ENCODE measurements at places on chromosomes 12 and 14.

- DNase-seq = no peak
These were observed 117.7 kb upstream of the MYL2 start for GRCh38 chr12:111038077-111038476.

DNA sequence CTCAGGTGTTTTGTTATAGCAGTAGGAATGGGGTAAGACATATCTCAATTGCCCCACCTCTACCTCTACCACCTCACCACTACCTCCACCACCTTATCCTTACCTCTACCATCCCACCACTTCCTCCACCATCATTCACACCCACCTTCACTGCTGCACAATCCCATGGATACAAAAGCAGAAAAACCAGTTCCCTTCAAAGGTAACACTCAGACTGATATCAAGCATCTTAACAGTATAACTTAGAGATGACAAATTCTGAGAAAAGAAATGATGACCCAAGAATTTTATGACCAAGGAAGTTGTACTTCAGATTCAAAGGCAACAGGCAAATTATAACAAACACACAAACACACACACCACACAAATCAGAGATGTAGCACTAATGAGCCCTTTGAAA, 189.4 kb downstream of the NUAK1 start:
- no peak for DNase-seq

DNA sequence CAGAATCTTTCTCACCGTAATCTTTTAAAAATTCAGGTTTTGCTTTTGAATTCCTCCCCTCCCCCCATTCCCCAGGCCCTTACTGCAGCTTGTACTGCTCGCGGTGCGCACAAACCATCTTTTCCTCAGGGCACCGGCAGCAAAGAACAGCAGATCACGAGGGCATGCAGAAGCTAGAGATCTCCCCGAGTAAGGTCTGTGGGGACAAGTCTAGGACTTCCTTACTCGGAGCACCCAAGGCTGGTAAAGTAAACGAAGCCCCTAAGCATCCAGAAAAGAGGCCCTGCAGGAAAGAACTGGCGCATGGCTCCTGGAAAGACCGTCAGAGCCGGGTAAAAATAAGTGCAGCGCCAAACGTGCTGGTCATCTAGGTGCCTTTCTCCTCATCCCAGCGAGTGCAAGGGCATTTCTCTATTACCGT, 727 bp downstream of the LDHB start:
- DNase-seq = peak; percentile 53

DNA sequence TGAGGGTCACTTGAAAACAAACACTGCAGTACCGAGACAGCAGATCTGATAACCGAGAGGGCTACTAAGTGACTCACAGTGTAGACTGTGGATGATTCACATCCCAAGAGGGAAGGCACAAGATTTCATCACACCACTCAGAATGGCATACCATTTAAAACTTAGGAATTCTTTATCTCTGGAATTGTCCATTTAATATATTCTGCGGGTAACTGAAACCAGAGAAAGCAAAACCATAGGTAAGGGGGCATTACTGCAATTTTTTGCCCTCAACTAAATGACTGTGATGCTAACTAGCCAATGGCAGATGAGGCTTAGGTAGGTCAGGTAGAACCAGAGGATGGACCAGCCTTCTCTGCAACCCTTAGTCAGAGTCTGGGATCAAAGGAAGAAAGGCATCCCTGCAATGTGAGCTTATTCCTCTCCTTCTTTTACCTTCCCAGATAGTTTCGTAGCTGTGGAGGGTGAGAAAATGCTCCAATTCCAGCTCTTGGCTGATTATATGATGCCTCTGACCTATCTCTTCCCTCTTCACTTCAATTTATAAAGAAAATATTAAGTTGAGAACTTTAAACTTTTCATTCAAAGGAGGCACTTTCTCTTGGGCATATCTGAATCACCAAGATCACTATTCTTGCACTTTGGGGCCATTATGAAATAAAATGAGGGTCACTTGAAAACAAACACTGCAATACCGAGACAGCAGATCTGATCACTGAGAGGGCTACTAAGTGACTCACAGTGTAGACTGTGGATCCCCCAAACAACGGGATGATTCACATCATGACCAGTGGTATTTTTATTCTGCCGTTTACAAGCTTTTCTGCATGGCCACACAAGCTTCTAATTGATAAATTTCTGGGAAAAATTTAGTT, 6.8 kb downstream of the ART4 start:
- DNase-seq = no peak

DNA sequence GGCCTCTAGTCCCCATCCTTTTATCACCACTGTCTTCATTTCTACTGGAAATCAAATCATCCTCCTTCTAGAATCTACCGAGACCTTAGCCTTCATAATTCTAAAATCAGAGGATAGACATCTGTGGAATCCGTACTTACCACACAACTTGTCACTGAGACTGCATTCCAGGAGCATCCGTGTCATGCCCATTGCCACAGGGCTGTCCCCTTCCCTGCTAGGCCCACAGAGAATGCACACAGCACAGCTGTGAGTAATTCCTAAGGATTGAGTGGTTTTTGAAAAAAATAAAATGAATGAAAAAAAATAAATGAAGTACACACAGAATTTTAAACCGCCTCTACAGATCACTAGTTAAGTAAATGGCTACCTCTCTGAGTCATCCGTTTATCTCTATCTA, 21.0 kb upstream of the MAGOHB start:
- DNase-seq = no peak

DNA sequence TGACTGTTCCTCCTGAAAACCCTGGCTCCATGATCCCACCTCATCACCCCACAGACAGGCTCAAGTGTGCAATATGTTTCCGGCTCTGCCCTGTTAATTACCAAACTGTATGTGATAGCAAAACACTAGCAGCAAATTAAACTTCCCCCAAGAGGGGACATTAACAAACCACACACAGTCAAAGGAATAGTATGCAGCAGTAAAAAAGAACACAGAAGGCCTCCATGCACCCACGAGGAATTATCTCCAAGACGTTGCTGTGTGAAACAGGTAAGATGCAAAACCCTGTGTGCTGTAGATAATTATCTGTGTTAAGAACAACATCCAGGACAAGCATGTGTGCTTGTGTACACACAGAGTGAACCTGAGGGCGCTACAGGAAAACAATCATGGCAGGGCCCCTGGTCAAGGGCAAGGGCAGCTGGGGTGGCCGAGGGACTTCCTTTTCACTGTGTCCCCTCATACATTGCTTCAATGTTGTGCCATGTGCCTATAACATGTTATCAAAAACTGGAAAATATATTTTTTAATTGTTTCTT, 35.8 kb downstream of the ITPK1 start:
- no peak for DNase-seq

DNA sequence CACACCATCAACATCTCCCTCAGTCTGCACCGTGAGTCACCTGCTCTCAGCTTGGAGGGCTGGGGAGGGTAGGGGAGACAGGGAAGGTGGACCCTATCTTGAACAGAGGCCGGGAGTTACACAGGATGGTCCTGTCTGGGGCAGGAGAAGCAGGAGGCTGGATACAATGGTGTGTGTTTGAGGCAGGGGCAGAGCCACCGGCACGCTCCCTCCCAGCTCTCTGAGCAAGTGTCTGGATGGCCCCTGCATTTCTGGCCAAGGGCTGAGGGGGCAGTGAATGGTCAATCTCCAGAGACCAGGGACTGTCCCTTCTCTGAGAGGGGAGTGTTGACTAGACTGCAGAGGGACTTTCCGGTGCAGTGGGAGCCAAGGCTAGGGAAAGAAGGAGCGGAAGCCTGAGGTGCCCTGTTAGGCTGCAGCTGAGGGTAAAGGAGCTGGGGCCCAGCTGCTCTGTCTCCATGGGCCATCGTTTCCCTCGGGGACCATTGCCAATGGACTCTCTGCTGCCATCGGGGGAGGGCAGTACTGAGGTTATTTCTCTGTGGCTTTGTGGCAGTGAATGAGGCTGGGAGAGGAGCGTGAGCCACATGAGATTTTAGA, 1.9 kb downstream of the LRP1-AS start:
- no peak for DNase-seq

DNA sequence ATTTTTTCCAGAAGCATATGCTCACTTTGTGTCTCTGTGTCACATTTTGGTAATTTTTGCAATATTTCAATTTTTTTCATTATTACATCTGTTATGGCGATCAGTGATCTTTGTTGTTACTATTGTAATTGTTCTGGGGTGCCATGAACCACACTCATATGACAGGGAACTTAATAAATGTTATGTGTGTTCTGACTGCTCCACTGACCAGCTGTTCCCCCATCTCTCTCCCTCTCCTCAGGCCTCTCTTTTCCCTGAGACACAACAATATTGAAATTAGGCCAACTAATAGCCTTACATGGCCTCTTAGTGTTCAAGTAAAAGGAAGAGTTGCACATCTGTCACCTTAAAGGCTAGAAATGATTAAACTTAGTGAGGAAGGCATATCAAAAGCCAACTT, 46.0 kb downstream of the SCN8A start:
- DNase-seq = no peak

DNA sequence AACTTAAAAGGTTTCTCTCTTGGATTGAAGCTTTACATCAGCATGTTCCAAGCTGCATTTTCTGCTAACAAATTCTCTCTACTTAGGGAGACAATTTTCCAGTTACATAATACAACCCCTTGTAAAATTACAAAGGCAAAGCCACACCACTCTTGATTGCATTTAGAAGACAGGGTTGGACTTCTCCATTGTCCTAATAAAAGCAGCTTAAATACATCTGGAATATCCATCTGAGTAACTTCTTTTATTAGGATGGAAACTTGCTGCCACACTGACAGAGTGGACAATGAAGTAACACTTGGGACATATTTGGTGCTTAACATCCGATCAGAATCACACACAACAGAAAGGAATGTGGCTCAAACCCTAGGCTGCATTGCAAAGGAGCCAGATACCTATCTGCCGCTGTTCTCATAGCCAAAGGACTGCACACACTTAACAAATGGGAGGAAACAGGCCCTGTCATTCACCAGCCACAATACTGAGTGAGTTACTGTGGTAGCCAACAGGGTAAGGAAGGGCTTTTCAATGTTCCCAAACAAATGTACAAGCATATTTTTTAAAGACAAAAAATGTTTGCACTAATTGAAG, 157.2 kb downstream of the PAX9 start:
- no peak for DNase-seq

GRCh38 chr14:92316937-92317336, 6.0 kb upstream of the SLC24A4 start:
- peak; percentile 47 for DNase-seq

GRCh38 chr14:56794557-56795283, 15.6 kb downstream of the OTX2 start:
- DNase-seq = no peak

- DNase-seq = no peak
These were observed 20.2 kb upstream of the DUSP16 start for GRCh38 chr12:12582895-12583303.

DNA sequence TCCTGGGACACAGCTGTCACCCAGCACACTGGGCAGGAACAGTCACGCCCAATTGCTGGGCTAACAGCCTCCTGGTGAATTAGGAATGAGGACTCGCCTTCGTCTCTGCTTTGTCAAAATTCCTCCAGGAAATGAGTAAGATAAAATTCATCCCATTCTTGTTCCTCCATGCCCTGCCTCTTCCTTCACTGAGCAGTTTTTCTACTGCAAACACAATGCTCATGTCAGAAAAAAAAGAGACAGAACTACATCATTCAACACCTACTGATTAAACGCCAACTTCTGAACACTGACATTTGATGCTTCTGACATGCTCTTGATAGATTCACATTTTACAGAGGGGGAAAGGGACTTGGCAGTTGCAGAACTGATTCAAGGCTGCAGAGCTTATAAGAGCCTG, 37.5 kb upstream of the DTX1 start:
- DNase-seq = no peak

DNA sequence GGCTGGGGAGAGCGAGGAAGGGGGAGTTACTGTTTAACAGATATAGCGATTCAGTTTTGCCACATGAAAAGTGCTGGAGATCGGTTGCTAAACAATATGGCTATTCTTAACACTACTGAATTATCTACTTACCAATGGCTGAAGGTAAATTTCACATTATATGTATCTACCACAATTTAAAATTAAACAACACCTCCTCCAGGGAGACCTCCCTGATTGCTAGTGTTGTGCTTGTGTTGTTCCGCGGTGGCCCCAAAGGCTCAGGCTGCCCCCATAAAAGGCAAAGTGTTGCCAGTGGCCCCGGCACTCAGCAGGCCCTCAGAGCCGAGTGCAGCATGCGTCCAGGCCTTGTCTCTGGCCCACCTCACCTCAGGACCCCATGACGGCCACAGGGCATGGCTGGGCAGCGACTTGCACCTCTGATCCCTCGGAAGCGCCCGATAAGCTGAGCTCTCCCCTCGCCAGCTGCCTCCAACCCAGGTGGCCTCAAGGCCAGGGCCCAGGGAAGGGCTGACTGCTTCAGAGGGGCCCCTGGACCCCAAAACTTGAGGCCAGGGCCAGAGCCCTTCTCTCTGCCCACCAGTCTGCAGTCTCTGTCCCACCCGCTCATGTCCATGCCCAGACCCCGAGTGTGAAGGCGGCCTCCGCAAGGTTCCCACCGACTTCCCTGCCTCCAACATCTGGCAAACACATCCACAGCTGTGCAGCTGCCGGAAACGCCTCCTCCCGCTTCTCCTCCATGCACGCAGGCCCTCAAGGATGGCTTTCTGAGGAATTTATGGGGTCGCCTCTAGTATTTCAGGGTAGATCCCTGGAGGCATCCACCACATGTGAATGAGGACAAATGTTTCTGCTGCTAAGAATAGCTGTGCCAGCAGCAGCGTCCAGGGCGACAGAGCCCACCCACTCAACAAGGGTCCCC, 60.0 kb downstream of the NCOR2 start:
- DNase-seq = no peak

DNA sequence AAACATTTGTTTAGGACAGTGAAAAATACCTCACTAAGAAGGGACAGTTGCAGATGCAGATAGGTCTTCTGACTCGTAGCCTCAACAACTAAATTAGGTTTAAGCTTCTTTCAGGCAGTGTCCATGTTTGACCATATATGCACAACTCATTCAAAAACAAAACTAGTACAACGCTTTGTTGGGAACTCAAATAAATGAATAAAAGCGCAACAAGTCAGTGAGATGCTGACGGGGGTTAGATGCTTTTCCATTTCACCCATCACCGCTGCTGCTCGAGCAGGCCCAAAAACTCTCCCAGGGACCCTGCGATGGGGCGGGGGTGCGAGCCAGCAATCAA, 633 bp downstream of the RPAP3 start:
- no peak for DNase-seq

DNA sequence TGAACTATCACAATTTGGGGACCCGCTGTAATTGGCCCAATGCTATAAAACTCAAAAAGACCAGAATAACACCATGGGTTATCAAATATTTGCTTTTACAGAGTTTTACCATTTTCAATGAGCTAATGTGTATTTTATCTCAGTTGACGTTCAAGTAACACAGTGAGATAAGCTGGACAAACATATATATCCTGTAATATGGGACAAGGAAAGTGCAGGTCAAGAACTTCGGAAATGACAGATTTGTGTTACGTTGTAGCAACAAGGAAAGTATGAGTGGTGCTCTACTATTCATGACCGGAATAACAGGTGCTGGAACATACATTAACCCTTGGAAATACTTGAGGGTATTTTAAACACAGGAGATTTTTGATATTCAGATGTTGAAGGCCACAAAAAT, 566.4 kb upstream of the FLRT2 start:
- DNase-seq = no peak

GRCh38 chr14:94458558-94459205, 6.1 kb upstream of the SERPINA11 start:
- no peak for DNase-seq

Data from Jurkat, Clone E6-1 (cell line).